Globus pallidus (tissue), 1 donor: ENCODE measurements at places on chromosomes 5 and 9.

DNA sequence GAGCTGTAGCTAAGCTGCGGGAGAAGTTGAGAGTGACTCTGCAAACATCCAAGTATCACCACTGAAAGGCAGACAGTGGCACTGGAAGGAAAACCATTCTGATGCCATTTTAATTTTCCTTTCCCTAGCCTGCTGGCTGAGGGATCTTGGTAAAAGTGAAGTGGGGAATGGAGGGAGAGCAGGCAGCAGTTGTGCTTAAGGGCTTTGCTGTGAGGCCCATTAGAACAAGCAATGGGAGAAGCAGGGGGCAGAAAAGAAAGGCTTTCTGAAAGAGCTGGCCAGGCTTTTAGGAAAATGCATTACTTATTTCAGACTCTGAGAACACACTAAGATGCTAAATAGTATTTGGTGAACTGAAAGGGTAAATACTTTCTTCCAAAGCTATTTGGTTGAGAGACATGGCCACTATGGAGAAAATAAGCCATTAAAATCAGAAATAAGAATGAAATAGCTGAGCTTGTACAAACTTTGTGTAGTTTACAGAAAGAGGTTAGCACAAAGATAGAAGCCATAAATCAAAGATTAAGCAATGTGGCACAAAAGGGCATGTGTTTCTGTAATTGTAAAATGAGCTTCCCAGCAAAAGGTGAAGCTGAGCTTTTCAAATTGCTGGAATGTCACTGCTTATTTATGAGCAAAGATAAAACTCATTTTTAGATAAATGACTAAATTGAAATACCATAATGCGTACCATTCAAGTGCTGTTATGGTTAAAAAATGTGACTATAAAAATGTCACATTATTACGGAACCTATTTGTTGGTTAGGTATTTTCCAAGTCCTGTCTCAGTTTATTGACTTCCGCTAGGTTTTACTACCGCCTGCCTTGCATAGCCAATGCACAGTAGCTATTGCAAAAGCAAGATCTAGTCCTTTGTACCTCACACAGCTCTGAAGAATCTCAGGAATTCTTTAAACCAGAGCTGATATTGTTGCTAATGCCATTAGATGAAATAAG lies 20.8 kb downstream of the SNCAIP start:
- no peak for DNase-seq

DNA sequence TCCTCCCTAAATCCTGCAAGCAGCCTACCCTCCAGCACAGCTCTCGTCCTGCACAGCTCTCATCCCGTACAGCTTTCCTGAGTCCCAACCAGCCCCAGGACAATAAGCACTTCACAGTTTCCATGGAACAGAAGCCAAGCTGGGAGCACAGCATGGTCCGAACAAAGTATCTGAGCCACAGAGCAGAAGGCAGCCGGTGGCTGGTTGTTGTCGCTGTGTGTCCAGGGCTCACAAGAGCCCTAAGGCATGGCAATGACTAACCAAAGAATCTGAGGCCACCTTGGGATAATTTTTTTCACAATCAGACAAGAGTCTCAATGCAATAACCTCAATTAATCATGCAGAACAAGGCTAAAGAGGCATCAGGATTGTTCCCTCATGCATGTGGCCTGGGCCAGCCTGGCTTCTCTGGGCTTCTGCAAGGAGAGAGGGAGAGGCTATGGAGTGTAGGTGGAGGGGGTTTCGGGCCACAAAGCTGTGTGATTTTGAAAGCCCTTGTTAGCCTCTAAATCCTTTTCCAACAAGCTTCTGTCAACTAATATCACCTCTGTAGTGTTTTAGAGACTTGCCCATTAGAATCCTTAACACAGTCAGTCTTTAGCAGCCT lies 323.4 kb downstream of the PIK3R1 start:
- DNase-seq, result no peak

- DNase-seq, result no peak
These were observed 34.2 kb upstream of the GOLGA1 start for GRCh38 chr9:124975131-124975530.

DNA sequence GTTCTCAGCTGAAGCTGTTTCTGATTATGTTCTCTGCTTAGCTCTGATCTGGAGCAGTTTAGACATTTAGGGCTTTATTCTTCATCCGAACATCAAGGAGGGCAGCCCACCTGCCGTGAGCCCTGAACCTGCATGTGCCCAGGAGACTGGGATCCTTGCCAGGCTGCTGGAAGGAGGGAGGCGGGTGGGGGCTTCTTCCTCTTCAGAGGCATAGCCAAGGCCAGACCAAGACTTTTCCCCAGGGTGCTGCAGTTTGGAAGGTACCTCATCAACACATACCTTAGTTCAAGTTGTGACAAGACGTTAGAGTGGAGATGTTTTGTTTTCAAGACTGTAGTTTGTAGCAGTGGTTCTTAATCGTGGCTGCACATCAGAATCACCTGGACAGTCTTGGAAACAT lies 64.9 kb downstream of the RALGPS1 start:
- DNase-seq, result no peak

- DNase-seq, result no peak
These were observed 267.7 kb downstream of the ADAMTS6 start for GRCh38 chr5:65213921-65214525.

DNA sequence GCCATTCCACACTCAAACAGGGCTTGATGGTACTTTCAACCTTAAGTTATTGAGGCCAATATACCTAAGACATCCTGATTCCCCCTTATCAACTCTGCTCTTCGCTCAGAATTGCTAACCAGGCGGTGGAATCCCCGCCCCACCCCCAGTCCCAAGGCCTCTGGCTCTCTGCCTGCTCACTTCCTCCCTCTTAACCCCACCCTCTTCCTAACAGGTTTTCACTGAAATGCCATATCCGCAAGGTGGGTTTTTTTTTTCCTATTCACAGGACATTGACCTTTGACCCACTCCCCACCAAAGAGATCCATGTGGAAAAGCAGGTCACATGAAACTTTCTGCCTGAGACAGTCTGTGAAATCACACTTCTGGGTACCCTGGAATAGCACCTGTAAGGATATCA lies 66.6 kb upstream of the IFNK start:
- no peak for DNase-seq

DNA sequence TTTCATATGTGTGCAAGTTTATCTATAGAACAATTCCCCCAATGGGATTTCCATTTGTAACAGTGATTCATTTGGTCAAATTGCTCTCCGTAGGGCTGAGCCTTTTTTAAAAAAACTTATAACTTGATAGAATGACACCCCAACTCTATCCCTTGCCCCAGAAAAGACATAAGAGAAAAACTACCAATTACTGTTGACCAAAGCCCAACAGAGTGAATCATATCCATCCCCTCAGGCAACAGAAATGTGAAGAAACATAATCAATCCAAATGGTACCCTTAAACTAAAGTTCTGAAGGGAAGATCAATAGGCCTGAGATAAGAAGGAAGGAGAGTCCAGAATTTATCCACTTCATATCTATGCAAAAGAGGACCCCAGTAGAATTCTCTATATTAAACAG lies 17.8 kb downstream of the TICAM2 start:
- DNase-seq, result no peak
